ENCODE measurements at places on chromosomes 5 and 9.

- no peak for DNase-seq
These were observed 97.6 kb downstream of the NUDT12 start for GRCh38 chr5:103464835-103465484.

DNA sequence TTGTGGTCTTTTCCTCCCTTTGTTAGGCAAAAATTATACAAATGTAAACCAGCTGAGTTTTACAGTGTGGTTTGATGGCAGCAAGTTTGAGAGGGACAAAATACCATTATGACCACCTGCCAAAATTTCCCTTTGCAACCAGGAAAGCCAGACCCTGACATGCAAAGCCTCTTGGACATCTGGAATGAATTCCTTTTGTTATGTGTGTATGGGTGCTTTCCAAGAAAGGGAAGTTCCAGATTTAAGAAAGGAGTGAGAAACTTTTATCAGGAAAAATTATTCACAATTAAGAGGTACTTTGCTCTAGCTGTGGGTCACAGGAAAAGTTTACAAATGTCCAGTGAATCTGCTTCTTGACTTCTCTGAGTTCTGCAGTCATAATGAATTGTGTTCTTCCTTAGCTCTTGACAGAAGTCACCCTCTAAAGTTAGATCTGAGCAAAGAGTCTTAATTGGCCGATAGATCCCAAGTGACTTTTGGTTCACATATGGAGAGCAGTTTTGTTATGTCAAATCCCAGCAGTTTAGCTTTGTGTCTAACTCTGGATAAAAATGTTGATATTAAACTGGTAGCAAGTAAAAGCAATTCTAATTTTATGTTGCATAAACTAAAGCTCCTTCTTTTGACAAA lies 295.9 kb upstream of the ZNF608 start:
- no peak for DNase-seq

- no peak for DNase-seq
These were observed 149.7 kb downstream of the ENC1 start for GRCh38 chr5:74490814-74491213.

DNA sequence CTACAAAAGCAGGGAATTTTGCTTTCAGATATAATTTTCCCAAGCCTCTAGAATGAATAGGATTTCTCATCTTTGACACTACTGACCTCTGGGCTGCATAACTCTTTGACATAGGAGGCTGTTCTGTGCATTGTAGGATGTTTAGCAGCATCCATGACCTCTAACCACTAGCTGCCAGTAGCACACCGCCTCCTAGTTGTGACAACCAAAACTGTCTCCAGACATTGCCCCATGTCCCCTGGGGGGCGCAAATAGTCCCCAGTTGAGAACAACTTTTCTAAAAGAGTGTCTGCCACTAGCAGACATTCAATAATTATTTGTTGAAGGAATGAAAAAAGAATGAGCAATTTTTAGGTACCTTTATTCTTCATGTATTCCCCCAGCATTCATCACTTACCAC lies 51.8 kb downstream of the POU4F3 start:
- no peak for DNase-seq

DNA sequence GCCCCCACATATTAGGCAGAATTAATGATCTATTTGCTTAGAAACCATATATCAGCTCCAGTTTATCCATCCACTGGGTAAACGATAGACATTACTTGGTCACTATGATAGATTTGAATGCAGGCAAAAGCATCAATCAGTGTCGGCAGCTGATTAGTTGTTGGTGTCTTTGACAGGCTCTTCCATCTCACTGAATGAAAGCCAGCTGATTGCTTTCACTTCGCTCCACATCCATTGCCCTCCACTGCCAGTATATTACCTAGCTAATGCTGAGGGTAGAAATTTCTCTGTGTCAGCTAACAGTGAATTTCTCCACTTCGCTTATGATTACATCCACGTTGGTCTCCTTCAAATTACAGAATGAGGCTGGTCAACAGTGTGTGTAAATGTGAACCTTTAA lies 821.3 kb upstream of the TYRP1 start:
- DNase-seq = no peak

- no peak for DNase-seq
These were observed 2.6 kb upstream of the SLC6A3 start for GRCh38 chr5:1447671-1448361.

GRCh38 chr5:68898951-68899471 lies 194.8 kb upstream of the SLC30A5 start:
- DNase-seq = peak; percentile 74

DNA sequence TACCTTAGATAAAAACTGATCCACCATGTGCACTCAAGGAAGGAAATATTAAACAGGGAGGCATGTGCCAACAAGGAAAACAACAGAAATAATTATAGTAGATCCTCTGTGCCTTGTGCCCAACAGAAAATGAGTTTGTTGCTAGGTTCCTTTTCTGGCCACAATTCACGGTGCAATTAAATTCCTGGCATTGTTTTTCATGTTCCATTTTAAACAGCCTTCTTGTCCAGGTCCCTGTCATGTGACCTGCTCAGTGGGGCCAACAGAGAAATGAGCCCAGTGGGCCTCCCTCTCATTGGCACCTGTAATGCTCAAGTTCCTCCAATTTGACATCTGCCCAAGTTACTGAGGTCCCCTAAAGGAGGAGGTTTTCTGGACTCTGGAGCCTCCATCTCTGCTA lies 56.5 kb downstream of the SPOCK1 start:
- DNase-seq = no peak

GRCh38 chr5:160199410-160199911 lies 29.8 kb upstream of the FABP6 start:
- DNase-seq = peak; percentile 43

DNA sequence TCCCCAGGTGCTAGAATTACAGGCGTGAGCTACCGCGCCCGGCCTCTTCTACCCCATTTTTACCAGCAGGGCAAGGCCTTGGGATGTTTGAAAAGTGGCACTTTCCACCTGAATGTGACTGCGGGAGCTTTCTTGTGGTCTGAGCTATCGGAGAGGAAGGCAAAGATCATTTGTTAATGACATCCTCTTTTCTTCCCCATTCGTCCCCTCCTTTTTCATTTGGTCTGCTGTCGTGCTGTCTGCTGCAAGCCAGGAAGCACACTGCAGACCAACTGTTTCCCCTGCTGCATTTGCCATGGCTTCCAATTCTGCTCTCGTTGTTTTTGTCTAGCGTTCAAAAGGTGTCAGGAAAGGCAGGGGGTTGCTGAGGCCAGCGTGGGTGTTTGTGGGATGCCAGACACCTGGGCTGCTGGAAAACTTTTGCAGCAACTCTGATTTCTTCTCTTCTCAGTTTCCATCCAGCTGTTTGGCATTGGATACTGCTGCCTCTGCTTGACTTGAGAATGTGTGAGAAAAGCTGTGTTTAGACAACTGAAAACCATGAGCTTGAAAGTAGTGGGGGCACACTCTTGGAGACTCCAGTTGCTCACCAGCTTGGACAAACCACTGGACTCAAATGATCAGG lies 196.4 kb upstream of the MSX2 start:
- no peak for DNase-seq

DNA sequence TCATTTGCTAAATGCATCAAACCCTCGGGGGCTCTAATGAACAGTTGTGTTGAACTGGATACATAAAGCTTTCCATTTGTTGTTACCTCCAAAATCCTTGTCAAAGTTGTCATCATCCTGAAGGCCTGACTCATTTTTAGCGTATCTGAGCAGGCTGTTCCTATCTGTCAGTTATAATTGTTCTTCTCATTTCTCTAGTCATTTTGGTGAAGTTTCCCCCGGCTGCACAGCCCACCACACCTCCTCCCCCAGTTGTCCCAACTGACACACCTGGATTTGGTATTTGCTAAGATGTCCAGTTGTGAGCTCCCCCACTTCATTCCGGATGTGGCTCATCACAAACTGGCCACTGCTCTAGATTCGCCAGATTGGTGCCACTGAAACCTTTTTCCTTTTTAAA lies 27.7 kb downstream of the ZFAND5 start:
- no peak for DNase-seq

DNA sequence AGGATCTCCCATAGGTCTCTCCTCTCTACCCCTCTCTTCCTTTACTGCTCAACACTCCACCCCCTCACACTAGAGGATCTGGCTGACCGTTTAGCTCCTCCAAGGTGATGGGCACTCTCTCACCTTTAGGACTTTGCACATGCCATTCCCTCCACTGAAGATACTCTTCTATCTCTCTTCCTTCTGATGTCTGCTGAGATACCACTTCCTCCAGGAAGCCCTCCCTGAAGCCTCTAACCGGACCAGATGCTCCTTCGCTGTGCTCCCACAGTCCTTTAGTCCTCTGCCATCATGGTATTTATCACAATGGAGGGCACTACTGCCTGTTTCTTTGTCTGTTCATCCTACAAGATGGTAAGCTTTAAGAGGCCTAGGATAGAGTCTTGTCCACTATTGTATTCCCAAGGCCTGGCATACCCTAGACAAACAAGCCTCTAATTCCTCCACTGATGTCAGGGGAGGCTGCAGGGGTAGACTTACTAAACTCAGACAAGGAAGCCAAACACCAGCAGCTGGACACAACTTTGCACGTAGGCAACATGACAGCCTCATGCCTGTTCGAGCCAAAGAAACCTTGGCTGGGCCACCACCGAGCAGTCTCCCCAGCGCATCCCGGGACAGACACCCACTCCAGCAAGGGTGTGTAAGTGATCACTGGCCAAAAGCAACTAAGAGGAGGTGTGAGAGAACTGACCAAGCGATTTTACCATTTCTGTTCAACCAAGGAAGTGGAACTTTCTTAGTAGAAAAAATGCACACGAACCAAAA lies 20.2 kb downstream of the ORM2 start:
- no peak for DNase-seq

- DNase-seq = peak; percentile 82
These were observed 21.3 kb upstream of the ZNF782 start for GRCh38 chr9:96875461-96876142.

- DNase-seq = no peak
These were observed 615.1 kb downstream of the TLE1 start for GRCh38 chr9:81074221-81074620.
